SK-N-MC (cell line): ENCODE measurements at places on chromosomes 2 and 18.

GRCh38 chr2:136117909-136118818 is at the start of gene CXCR4:
Gene CXCR4, minus strand, starts transcription at chr2:136118149. Its CDS starts 89 bp downstream, at chr2:136118060.
- DNase-seq, result no peak

DNA sequence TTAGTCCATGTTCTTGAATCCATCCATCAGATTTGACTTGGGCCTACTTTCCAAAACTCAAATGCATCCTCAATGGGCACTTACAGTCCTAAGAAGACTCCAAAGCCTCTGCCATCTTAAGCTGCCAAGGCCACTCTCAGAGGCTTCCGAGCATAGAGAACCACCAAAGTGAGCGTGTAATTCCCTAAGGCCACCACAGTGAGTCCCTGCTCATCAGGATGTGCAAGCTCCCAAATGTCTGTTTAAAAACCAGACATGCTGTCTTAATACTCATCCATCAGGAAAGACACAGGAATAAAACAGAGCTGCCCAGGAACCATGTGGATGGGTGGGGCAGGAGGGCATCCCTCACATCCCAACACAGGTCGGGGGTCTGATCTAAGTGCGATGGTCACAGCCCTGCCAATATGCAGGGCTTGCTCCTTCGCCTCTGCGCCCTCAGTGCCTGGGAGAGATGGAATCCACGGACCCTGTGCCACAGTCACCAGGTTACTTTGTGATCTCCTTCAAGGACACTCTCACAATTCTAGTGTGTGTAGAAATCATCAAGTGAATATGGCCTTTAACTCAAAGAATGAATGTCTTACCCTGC is 80.4 kb downstream of the POLR1A start:
- no peak for DNase-seq

- no peak for DNase-seq
Measured at GRCh38 chr2:173690349-173690748, 274.8 kb downstream of the SP3 start.

GRCh38 chr2:33380001-33380609 is 96.3 kb upstream of the RASGRP3 start:
- no peak for DNase-seq

GRCh38 chr2:220451438-220451837 is 824.0 kb downstream of the SLC4A3 start:
- no peak for DNase-seq
